Large intestine (tissue), 12 donors: ENCODE measurements at places on chromosomes 7 and 10.

- DNase-seq = no peak
These were observed 167.5 kb downstream of the ARHGAP12 start for GRCh38 chr10:31761156-31761555.

- no peak for DNase-seq
These were observed 263.3 kb downstream of the TNS3 start for GRCh38 chr7:47318395-47319182.

DNA sequence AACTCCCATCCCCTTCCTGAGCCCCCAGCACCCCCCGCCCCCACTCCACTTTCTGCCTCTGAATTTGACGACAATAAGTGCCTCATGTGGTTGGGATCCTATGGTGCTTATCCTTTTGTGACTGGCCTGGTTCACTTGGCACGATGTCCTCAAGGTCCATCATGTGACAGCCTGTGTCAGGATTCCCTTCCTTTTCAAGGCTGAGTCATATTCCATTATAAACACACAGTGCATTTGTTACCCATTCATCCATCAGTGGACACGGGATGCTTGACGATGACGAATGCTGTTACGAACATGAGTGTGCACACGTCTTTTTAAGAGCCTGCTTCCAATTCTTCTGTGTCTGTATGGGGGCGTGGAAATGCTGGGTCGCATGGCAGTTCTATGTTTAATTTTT, 26.7 kb downstream of the SHH start:
- no peak for DNase-seq

DNA sequence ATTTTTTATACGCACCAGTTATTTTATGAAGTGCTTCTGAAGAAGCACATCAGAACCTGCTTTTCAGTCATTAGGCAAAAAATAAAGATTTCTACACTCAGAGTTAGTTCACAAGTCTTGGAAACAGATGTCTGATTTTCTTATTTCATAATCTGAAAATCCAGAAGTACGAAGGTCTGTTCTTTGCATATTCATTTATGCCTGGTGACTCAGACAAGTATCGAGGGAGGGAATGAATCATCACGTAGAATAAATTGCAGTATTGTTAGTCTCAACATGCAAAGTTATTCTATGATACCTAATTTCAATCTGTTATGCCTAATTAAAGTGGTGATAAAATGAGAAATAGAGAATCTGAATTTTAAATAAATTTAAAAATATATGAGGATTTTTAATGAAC, 113.6 kb upstream of the SEM1 start:
- no peak for DNase-seq

DNA sequence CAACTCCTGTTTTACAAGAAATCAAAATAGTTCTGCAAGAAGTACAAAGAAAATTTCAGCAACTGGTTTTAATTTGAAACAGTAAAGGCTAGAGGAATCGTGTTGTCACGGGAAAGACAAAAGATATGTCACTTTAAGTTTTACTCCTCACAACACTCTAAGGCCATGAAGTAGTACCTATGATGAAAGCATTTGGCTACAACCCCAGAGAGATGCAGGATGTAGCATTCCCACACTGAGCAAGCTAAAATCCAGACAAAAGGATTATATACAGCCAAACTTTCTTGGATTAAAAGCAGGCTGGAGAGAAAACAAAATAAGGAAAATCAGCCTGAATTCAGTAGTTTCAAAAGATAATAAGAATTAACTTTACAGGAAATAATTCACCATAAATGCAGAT, 245.5 kb upstream of the STEAP1 start:
- DNase-seq = no peak

DNA sequence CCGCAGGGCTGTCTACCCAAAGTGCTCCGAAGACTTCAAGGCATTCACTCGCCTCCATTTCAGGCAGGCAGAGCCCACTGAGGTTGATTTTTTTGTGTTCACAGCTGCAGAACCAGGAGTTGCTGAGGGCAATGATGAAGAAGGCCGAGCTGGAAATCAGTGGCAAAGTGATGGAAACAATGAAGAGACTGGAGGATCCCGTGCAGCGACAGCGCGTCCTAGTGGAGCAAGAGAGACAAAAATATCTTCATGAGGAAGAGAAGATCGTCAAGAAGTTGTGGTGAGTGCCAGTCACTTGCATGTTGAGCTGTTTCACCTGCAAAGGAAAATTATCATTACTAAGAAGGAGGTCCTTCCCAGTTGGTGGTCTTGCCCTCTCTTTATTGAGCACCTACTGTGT, 210.5 kb downstream of the ARHGAP21 start:
- no peak for DNase-seq

DNA sequence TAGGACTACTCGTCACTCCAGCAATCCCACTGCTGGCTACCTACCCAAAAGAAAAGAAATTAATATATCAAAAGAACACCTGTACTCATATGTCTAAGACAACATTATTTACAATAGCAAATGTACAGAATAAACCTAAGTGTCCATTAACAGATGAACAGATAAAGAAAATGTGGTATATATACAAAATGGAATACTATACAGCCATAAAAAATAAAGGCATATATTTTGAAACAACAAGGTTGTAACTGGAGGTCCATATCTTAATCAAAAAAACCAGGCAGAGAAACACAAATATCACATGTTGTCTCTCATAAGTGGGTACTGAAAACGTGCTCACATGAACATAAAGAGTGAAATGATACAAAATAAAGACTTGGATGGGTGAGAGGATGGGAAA, 1073.3 kb upstream of the PHF14 start:
- no peak for DNase-seq

GRCh38 chr10:14608381-14609001, 166.2 kb downstream of the FAM107B start:
- DNase-seq = peak; percentile 64

DNA sequence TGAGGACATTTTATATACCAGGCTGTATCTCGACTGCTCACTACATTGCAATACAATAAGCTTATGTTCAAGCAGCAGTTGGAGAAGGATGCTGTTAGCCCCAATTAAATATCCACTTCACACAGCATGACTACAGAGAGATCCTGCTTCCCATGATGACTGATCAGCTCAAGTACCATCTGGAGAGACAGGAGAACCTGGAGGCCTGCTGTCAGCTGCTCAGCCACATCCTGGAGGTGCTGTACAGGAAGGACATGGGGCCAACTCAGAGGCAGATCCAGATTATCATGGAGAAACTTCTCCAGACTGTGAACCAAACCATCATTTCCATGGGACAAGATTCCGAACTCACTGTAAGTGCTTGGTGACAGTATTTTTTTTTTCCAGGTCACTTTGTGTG, 22.5 kb downstream of the RNF133 start:
- no peak for DNase-seq

DNA sequence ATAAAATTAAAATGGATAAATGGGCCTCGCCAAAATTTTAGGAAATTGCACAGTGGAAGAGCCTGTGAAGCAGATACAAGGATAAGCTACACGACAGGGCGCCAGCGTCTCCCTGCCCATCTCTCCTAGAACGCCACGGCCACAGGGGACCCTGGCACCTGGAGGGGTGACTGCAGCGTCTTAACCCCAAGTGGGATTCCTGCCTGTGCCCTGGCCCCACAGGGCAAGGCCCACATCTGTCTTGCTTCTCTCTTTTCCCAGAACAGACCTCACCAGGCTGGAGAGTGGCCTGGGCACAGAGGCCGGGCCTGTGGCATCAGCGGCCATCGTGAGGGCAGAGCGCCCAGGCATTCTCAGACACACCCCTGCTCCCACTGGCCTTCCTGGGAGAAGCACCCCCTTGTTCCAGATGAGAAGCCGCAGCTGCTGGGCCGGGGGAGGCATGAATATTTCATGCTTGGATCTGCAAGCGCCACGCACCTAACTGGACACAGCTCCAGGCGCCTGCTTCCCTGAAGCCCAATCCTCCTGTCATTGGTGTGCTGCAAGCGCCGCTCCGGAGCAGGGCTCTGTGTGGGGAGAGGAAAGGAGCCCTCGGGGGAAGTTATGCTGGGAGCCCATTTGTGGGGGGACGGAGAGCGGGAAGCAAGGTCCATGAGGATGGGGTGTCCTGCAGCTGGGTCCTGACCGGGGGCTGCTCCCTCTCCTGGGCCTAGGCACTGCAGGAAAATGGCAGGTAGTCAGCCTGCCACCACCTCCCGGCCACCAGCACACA, 153.5 kb downstream of the ELFN1 start:
- no peak for DNase-seq

DNA sequence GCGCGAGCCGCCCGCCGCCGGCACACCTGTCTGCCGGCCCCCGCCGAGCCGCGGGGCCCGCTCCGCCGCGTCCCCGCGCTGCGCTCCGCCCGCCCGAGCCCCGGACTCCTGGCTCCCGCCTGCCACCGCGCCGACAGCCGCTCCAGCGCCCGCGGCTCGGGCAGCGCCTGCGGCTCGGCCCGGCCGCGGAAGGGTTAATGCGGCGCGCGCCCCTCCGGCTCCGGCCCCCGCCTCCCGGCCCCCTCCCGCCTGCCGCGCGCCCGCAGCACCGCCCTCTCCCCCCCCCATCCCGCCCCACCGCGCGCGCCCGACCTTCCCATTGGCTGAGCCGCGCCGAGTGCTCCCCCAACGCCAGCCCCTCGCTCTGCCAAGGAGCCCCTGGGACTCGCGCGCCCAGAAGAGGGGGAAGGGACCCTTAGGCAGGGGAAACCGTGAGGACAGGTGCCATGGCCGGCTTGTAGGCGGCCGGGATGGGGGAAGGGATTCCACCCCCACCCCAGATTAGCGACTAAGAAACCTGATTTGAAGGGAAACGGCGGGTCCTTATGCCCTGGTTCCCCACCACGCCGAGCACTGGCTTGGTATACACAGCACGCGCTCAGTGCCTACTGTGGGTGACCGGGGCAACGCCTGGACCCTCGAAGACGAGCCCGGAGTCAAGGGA, at the start of gene KCNH2:
Gene KCNH2, minus strand, starts transcription at position 196 of the 664 bp plus-strand sequence. CDS start 408 bp downstream, outside the sequence.
- no peak for DNase-seq

DNA sequence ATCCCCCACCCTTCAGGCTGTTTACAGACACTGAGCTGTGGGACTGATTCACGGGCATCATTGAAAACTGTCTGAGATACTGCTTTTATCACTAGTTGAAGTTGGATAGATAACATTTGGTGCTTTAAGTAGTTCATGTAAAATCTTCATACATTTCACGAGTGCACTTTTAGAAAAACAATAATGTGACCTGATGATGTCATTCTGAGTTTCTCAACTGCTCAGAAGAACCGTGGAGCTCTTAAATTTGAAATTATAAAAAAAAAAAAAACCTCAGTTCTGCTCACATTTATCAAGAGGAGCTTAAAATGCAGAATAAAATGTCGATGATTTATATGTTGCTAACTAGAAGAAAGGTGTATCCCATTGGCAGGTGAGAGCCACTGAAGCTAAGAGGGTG, 81.5 kb downstream of the GALNT11 start:
- DNase-seq = no peak

DNA sequence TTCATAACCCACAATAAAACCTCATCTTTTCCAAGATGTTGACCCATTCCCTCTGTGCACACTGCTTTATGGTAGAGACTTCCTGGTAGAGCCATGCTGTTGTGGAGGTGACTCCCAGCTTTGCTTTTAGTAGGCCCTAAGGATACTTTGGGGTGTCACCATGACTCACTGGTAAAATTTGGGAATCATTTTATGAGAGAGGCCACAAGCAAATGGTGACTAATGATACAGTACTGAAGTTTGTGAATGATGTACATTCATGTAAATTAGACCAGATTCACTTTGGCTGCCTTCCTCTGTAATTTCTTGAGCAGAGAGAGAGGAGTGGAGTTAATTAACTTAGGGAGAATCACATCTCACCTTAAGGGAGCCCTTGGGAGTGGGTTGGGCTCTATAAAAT, 686.5 kb downstream of the LRMDA start:
- no peak for DNase-seq

GRCh38 chr10:103715430-103715829, 139.9 kb downstream of the SH3PXD2A start:
- no peak for DNase-seq

DNA sequence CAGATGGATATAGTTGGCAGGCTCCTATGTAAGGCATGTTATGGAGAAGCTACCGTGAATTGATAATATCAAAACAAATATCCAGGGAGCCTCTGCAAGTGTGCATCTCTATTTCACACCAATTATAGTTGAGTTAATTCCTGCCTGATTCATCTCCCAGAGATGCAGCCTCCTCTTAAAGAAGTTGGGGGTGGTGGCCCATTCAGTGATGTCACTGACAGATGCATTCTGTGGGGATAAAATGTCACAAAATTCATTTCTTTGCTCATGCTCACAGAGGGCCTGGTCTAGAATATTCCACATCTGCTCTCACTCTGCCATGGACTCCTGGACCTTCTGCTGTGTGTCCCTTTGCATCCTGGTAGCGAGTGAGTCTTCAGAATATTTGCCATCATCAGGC, 189.1 kb upstream of the PRSS1 start:
- DNase-seq = no peak

DNA sequence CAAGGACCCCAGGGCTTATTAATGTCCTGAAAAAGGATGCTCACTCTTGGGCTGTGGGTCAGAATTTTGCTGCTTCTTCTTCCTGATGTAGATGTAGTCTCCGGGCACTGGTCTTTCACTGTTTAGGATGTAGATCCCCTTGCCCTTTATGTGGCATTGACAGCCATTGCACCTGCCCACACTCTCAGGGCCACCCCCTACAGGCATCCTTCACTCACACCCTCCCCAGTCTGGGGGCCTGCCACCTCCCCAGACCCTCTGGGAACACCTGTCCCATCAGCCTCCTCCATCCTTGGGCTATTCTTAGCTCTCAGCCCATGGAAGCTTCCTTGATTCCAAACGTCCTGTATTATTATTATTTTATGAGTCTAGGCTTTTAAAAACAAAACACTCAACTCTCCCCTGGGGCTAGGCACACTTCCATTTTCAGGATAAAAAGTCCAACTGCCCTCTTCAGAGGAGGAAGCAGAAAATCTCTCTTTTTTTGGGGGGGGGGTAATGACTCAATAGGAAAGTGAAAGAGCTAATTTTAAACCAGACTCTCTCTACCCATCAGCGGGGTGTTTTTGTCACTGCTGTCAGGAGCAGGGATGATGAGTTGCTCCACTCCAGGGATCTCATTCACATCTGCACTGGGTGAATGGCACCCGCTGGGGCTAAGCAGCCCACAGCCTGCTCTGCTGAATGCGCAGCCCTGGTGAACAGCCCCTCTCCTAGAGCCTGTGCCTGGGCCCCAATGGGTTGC, 11.5 kb upstream of the KLRG2 start:
- DNase-seq = no peak

DNA sequence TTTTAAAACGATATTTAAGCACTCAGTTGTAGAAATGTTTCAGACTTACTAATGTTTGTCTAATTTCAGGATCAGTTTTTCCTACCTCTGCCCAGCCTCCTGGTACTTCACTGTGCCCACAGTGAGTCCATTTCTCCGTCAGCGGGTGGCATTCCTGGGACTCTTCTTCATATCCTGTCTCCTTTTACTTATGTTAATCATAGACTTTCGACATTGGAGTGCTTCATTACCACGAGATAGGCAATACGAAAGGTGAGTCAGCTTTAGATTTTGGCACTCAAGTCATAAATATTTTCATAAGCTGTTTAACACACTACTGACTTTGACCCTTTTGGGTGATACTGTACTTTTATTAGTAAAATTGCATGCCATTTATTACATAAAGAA, 2.1 kb downstream of the ENTPD7 start:
- peak; percentile 80 for DNase-seq

- no peak for DNase-seq
These were observed 50.6 kb downstream of the PRKG1 start for GRCh38 chr10:51124852-51125251.
